ENCODE measurements at places on chromosomes 3 and 15.

GRCh38 chr3:43531835-43532234, 90.0 kb downstream of the ANO10 start:
- peak; percentile 50 for DNase-seq

DNA sequence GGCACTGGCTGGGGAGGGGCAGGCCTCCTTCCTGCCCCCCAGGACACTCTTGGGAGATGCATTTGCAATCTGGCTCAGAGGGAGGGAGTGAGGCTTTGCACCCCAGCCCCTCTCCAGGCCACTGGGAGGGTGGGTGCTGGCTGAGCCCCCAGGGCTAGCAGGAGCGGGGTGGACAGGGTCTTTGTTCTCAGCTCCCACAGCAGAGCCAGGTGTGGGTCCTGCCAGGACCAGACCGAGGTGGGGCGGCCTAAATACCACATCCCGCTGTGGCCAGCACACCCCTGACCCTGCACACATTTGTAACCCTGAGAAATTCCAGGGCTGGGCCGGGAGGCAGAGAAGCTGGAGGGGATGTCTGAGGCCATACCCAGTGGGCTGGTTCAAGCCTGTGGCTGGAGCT, 41.0 kb downstream of the STARD5 start:
- DNase-seq = no peak

GRCh38 chr15:38354315-38354929, 99.5 kb upstream of the FAM98B start:
- DNase-seq = peak; percentile 84

- peak; percentile 10 for DNase-seq
Observed at GRCh38 chr3:69724722-69725435, 14.4 kb upstream of the MITF start.

DNA sequence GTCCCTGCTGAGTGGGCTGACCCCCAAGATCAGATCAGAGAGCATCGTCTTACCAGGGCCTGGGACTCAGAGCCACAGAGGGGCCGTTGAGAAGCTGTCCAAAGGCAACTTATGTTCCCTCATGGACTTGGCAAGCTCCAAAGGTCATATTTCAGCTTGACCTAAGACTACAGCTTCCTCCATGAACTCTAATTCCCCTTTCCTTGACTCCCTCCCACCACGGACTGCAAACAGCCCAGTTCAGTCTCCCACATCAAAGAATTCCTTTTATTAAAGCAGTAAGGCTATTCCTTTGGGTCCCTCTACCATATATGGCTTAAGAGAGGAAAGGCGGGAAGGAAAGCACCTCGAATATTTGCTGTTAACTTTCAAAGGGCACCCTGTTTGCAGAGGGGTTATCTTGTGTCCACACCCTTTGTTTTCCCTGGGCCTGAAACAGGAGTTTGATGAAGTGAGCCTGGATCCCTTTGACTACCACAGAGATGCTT, 146.1 kb upstream of the THBS1 start:
- no peak for DNase-seq

GRCh38 chr3:150764566-150764965, 1.6 kb upstream of the SIAH2 start:
- DNase-seq = no peak

Measured in adipocyte (in vitro differentiated cells).